ENCODE measurements at places on chromosomes 2 and 18.

DNA sequence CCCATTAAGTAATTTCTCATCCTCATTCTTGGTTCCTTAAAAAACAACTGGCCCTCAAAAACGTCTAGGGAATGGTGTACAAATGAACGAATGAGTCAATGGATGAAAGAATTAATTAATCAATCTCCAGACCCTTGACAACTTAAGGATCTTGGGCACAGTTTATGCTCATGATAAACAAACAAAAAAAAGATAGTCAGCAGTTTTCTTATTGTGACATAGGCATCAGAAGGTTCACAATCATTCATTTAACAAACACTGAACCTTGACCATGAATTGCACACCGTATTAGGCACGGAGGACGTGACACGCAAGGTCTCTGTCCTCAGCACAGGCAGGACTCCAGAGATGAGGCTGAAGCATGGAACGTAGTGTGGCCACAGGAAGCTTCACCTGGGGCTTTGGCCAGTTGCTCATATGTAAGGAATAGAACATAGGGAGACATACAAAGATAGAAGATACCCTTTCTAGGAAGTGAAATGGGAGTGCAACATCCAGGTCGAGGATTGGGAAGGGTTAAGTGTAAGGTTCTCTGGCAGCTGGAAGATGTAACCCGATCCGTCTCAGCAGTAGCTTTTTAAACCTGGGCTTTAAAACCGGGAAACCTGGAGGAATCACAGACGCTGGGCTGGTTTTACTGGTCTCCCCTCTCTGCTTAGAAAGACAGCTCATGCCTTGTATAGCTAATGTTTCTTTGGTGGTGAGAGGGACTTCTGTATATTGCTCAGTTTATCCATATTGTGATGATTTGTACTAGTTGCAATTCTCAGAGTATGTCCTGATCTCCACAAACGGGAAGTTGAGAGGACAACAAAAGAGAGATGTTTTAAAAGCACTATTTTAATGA, 8.9 kb upstream of the LTBP1 start:
- DNase-seq: no peak

- DNase-seq: peak; percentile 52
Measured at GRCh38 chr18:76528477-76529432, 33.7 kb upstream of the ZNF516 start.

- no peak for DNase-seq
Measured at GRCh38 chr18:6449213-6449612, 34.5 kb upstream of the L3MBTL4 start.

DNA sequence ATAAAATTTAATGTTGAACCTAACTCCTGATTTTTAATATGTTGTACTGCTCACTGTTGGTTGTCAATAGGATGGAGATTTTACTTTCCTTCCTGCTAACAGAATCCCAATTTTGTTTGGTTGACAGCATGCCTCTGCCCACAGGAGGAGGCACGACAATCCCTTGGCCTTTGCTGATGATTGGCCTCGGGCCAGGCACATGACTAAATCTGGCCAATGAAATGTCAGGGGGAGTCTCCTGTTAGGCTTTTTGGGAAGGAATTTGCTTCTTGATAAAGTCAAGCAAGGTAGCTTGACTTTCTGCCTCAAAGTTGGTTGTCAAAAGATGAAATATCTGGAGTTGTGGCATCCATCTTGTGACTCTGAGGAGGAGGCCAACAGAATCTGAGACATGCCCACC, 6.8 kb upstream of the TGFA start:
- DNase-seq: no peak
